ENCODE measurements at places on chromosomes 1 and 21.

GRCh38 chr1:31752258-31752657, 11.9 kb downstream of the ADGRB2 start:
- DNase-seq = no peak

DNA sequence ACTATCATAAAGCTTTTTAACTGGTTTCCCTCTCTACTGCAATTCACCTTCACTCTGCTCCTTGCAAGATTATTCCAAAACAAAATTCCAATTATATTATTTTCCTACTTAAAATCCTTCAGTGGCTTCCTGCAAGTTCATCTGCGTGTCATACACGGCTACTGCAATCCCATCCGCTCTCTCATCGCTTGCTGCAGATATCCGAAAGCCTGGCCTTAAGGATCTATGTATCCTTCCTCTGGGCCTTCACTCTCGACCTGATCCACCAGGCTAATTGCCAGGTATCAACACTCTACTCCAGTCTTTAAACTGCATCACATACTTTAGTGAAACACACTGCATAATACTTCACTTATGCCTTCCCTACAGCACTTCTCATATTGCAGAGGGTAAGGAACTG, 44.0 kb downstream of the VAV3 start:
- DNase-seq = no peak

- no peak for DNase-seq
Measured at GRCh38 chr1:1003618-1004419, 3.9 kb upstream of the HES4 start.

GRCh38 chr1:111603979-111604378, 15.6 kb upstream of the RAP1A start:
- DNase-seq = peak; percentile 36

DNA sequence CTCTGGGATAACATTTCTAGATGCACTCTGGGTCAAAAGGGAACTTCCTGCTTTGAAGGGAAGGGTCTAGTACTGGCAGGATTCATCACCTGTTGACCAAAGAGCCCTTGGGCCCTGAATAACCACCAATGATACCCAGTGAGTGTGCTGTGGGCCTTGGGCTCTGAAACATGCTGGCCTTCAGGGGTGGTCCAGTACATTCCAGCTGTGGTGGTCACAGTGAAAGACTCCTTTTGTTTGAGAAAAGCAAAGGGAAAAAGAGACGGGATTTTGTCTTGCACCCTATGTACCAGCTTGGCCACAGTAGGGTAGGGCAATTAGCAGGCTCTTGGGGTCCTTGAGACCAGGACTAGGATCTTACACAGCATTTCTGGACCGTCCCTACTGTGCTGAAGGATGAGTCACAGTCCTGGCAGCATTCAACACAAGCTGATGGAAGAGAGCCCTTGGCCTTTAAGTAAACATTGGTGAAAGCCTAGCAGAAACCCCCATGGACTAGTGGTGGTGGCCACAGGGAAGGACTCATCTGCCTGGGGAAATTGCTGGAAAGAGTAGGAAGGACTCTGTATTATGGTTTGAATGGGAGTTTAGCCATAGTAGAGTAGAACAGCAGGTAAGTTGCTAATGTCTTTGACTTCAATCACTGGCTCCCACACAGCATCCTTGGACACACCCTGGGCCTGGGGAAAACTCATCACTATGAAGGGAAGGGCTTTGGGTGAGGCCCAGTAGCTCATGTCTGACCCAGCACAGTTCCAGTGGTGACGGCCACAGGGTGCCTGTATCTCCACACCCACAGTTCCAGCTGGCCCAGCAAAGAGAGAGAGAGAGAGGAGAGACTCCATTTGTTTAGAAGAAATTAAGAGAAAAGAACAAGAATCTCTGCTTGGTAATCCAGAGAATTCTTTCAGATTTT, 87.5 kb downstream of the COL24A1 start:
- no peak for DNase-seq

- no peak for DNase-seq
Measured at GRCh38 chr1:30909365-30910068, 959 bp upstream of the SDC3 start.

DNA sequence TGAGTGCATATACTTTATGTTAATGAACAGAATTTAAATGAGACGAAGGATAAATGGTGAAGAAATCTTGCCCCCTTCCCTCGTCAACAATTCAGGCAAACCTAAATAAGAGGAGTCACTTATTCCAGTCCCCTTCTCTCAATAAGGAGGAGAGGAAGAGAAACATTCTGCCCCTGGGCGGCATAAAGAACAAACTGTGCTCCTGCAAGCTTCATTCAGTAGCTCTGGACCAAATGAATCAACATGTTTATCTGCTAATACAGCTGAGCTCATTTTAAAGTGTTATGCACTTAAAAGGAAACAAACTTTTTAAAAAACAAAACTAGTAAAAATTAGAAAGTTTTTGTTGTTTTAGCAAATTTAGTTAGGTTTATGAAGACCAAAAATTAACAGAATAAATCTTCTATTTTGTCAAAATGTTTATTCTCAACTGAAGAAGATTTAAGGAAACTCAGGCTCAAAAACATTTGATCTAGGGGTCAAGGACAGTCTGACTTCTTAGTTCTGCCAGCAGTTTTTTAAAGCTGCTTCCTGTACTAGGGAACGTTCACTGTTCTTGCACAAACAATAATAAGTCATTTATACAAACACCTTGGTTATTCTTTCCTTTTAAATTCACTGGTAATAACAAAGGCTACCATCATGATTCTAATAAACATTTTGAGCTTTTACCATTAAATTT, 58.3 kb downstream of the AKT3 start:
- no peak for DNase-seq

DNA sequence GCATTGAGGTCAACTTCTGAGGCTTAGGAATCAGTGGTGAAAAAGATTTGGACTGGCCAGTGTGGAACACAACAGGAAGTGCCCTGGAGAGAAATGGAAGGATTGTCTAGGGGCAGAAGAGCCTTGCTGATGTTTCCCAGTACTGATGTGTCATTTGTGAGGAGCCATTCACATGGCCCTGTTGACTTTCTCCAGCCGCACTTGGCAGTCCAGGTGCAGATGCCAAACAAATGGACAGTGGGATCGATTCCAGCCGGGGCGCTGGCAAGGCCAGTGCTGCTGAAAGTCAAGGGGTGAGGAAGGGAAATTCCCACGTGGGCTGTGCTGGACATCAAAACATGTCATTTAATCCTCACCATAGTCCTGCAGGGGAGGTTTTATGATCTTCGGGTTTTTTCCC, 4.9 kb upstream of the TRIM63 start:
- no peak for DNase-seq

DNA sequence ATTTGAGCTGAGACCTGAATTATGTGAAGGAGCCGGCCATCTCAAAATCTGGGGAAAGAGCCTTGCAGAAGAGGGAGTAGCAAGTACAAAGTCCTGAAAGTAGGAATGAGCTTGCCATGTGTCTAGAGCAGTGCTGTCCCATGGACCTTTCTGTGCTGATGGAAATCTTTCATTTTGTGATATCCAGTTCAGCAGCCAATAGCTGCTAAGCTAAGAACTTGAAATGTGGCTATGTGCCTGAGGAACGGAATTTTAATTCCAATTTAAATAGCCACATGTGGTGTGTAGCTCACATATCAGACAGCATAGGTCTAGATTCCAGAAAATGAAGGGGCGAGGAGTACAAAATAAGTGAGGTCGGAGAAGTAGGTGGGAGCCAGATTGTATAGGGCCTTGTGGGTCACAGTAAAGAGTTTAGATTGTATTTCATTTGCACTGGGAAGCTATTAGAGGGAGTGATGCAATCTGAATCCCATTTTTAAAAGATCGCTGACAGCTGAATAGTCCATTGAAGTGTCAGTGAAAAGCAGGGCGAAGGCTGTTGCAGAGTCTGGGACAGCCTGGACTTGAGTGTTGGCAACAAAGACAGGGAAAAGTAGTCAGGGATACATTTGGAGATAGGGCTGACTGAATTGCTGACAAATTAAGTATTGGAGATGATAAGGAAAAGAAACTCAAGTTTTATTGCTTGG, 80.3 kb downstream of the TMEM200B start:
- no peak for DNase-seq

- DNase-seq = no peak
Measured at GRCh38 chr1:109891930-109892329, 18.7 kb upstream of the CSF1 start.

Measured in GM13977 (cell line).